ENCODE measurements at places on chromosomes 13 and 19.

- no peak for DNase-seq
Observed at GRCh38 chr13:90951663-90952062, 395.8 kb upstream of the MIR17HG start.

DNA sequence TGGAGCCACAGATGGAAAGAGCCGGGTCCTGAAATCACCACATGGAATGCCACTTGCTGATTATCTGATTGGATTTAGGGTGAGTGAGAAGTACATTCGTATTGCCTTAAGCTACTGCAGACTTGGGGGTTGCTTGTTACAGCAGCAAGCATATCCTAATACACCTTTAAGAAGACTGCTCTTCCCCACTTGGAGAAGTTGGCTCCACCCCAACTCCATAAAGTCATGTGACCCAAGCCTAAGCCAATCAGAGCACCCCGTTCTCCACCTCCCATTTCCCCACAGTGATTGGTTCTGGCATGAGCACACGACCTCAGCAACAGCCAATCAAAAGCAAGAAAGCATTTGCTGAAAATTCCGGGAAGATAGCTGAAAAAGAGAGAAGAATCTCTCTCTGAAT, 23.1 kb downstream of the CACNA1A start:
- no peak for DNase-seq

- DNase-seq, result no peak
Observed at GRCh38 chr13:47893527-47893926, 107.5 kb downstream of the SUCLA2 start.

GRCh38 chr13:52925775-52926285, 77.4 kb upstream of the PCDH8 start:
- no peak for DNase-seq

DNA sequence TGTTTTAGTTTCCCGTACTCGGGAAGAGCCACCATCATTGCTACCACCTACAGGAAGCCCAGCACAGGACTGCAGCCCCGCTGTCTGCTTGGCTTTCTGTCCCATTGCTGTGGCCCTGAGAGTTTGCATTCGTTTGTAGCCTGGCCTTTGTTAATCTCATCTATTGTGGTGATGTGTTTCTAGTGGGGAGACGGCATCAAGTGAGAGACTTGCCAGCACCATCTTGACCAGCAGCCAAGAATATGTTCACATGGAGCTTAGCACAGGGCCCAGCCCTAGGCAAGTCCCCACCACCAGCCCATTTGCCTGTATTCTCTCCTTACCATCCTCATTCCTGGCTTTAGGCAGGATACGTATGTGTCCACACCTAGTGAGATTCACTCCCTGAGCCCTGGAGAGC, 17.3 kb upstream of the OVOL3 start:
- DNase-seq, result no peak

DNA sequence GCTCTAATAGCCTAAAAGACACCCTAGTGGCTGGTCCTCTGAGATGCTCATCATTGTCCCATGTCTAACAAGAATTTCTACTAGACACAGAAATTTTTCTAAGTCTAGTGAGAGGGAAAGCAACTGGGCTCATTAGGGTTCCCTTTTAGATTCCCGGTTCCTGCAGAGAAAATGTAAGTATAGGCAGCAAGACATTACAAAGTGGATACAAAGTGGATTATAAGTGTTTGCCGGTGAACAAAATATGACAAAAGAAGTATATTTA, 20.8 kb upstream of the TMTC4 start:
- no peak for DNase-seq

DNA sequence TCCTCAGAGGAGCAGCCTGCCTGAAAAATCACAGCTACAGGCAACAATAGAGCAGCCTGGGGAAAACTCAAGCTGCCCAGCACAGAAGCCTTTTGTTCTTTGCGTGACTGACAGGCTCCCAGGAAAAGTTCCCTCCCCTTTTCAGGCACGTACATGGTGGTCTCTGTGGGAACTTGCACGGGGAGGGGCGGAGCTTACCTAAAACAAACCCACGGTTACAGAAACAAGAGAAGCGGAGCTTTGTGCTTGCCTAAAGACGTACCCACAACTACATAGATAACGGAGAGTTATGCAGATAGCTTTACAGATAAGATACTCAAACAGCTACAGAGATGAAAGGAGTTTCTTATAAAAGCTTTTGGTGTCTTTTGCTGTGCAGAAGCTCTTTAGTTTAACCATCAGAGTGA, 11.4 kb downstream of the ETFB start:
- no peak for DNase-seq

- no peak for DNase-seq
Observed at GRCh38 chr13:95023405-95023804, 277.8 kb downstream of the ABCC4 start.

DNA sequence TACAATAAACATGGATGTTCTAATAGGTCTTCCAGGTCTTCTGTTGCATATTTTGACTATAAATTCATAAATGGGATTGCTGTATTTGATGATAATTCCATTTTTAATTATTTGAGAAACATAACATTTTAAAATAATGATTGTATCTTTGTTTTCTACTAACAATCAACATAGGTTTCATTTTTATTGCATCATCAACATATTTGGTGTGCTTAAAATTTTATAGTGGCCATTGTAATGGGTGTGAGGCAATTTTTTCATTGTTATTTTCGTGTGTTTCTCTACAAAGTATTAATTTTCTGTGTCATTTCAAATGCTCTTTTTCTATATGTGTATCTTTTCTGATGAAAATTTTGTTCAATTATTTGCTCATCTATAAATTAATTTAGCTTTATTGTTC, 13.2 kb downstream of the ZNF493 start:
- DNase-seq, result no peak

GRCh38 chr19:3131168-3131567, 4.7 kb upstream of the GNA15 start:
- no peak for DNase-seq

DNA sequence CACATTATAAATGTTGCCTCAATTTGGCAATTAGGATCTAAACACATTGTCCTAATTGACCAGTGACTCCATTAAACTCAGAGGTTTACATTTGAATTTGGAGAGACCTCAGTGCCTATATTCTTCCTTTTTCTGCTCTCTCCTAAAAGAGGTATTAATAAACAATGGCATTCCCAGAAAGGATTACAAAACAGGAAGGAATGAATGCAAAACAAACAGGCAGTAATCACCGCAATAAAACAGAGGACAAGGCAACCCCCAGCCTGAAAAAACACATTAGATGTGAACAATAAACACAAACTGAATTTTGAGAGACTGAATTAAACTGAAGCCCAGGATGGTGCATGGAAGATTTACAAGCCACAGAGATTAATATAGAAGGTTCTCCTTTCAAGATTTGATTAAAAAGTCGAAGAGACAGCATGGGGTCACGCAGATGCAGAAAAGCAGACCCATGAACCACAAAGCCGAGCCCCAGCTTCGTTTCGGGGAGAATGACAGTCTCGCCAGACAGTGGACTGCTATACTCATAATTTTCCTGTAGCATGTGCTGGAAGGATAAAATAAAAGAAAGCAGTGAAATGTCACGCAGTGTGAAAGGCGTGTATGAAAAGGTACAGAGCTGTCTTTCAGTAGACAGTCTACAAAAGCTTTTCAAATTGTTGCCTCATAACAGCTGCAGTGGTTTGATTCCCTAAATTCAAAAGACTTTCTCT, 503.0 kb downstream of the LIG4 start:
- DNase-seq, result no peak

Measured in EH (cell line).